ENCODE measurements at places on chromosomes 16 and 17. TPM values are rescaled to one million over a fixed set of nuclear protein-coding genes. Genes with fewer than 3 reads are reported as not detected.

DNA sequence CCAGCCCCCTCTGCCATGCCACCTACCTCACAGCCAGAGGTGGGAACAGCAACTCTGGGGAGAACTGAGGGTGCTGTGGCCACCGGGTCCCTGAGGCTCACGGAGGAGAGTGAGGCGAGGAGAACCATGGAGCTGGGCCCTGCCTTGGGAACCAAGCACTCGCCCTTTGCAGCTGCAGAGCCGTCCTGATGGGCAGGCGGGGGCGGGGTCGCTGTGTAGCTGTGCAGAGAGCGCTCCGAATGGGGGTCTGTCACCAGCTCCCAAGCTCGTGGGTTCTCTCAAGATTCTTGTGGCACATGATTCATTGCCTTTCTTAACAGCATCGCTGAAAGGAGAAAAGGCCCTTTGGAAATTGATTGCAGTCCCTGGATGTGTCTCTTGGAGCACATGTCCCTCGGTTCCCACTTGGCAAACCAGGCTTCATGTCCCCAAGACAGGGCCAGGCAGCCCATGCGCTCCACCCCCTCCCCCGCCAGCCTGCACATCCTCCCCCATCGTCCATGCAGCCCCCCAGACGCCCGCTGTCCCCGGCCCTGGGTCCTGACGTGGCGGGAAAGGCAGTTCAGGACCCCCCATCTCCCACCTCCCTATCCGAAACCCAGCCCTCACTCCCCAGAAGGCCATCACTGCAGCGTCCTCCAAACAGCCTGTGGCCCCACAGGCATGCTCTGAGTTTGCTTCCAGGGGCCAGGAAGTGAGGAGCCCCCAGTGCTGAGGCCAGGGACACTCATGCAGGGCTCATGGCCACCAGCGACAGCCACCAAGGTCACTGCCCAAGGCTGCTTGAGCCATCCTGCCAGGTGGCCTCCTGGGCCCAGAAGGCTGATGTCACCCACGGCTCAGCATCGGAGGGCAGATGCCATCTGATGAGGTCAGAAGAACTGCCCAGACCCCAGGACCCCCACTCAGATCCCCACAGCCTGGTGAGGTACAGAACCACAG lies 20.6 kb upstream of the CHMP6 start:
- peaks cover 3% of the 10 kb centered on the region for H3K36me3 ChIP-seq
- peaks cover 28% of the 10 kb centered on the region for H3K4me1 ChIP-seq
- H3K27ac ChIP-seq: no peak overlapping the region
- H3K4me3 ChIP-seq: no peak overlapping the region

DNA sequence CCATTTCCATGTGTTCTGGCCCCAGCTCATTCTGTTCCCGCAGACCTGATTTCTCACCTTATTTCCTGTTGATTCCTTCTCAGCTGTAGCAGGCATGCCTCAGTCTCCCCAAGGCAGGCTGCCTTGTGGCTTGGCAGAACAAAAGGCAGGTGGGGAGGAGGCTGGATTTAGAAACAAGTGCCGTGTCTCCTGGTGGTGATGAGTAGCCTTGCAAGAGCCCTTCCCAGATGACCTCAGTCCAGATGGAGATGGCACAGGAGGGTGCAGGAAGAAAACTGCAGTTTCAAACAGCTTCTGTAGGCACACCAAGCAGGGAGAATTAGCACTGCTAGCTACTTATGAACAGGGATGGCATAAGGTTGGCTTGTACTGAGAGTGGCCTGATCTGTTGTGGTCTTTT lies 64.6 kb downstream of the ARHGAP44 start:
- H3K27me3 ChIP-seq: no peaks in the 10 kb centered on the region
- H3K27ac ChIP-seq: no peak overlapping the region
- DNase-seq: no peak
- H3K36me3 ChIP-seq: no peaks in the 10 kb centered on the region
- H3K4me3 ChIP-seq: no peak overlapping the region

- no peaks in the 10 kb centered on the region for H3K36me3 ChIP-seq
- H3K4me3 ChIP-seq: no peak overlapping the region
- DNase-seq: no peak
- H3K4me1 ChIP-seq: no peaks in the 10 kb centered on the region
Measured at GRCh38 chr17:70644096-70644495, 474.8 kb downstream of the KCNJ2 start.

GRCh38 chr17:82822281-82822680 lies 17.5 kb downstream of the ZNF750 start:
- H3K27ac ChIP-seq: no peak overlapping the region
- no peak for DNase-seq
- no peaks in the 10 kb centered on the region for H3K27me3 ChIP-seq
- no peaks in the 10 kb centered on the region for H3K36me3 ChIP-seq

- H3K27ac ChIP-seq: no peak overlapping the region
- H3K27me3 ChIP-seq: no peaks in the 10 kb centered on the region
- no peak overlapping the region for H3K4me3 ChIP-seq
- no peaks in the 10 kb centered on the region for H3K36me3 ChIP-seq
- peaks cover 19% of the 10 kb centered on the region for H3K4me1 ChIP-seq
Measured at GRCh38 chr17:42118545-42118944, 2.6 kb downstream of the KAT2A start.

- H3K4me1 ChIP-seq: no peaks in the 10 kb centered on the region
- H3K27me3 ChIP-seq: no peaks in the 10 kb centered on the region
- no peaks in the 10 kb centered on the region for H3K36me3 ChIP-seq
- no peak overlapping the region for H3K4me3 ChIP-seq
- no peak overlapping the region for H3K27ac ChIP-seq
- DNase-seq: no peak
Measured at GRCh38 chr17:31537565-31538011, 146.1 kb downstream of the RAB11FIP4 start.

MSLN gene
- 120 TPM for total RNA-seq

- H3K4me3 ChIP-seq: no peak overlapping the region
- no peaks in the 10 kb centered on the region for H3K27me3 ChIP-seq
- no peak overlapping the region for H3K27ac ChIP-seq
- H3K4me1 ChIP-seq: no peaks in the 10 kb centered on the region
- no peak for DNase-seq
- no peaks in the 10 kb centered on the region for H3K36me3 ChIP-seq
Measured at GRCh38 chr16:47079860-47080259, 63.9 kb downstream of the NETO2 start.

- peak; percentile 78 for DNase-seq
- no peaks in the 10 kb centered on the region for H3K36me3 ChIP-seq
- no peak overlapping the region for H3K4me3 ChIP-seq
- peaks cover 74% of the 10 kb centered on the region for H3K4me1 ChIP-seq
- no peak overlapping the region for H3K27ac ChIP-seq
Measured at GRCh38 chr17:79841369-79842135, 2.3 kb upstream of the CBX4 start.

DNA sequence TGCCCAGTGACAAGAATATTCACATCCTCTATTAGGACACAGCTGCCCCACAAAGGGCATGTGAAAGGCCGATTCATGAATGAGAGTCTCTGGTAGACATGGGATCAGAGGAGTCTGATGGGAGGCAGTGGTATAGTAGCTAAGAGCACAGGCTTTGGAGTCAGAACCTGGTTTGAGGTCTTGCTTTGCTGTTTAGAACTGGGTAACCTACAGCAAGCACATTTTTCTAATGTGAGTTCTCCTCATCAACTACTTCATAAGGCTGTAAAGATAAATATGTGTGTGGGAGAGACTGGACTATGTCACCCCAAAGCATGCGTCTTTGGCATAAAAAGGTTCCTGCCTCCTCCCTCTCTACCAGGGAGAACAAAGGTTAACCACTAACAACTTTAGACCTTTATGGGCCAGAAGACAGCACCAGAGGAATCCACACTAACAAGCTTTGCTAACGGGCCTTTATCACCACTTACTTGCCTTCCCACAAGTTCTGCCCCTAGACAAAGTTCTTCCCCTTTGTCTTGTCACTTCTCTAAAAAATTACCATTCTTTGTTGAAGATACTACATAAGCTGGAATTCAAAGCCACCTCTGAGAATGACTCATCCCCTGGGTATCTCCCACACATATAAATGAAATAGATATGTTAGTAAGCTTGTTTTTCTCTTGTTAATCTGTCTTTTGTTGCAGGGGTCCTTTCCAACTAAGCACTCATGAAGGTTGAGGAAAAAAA lies 21.1 kb downstream of the CDR2 start:
- H3K27ac ChIP-seq: peak overlapping the region; percentile 46
- no peak overlapping the region for H3K4me3 ChIP-seq
- H3K4me1 ChIP-seq: peaks cover 15% of the 10 kb centered on the region
- no peaks in the 10 kb centered on the region for H3K27me3 ChIP-seq
- H3K36me3 ChIP-seq: peaks cover 23% of the 10 kb centered on the region

PRAC1 gene
- not detected for total RNA-seq

RNF135 gene
- 32.8 TPM for total RNA-seq

PRRT2 gene
- total RNA-seq: 2.6 TPM

DNA sequence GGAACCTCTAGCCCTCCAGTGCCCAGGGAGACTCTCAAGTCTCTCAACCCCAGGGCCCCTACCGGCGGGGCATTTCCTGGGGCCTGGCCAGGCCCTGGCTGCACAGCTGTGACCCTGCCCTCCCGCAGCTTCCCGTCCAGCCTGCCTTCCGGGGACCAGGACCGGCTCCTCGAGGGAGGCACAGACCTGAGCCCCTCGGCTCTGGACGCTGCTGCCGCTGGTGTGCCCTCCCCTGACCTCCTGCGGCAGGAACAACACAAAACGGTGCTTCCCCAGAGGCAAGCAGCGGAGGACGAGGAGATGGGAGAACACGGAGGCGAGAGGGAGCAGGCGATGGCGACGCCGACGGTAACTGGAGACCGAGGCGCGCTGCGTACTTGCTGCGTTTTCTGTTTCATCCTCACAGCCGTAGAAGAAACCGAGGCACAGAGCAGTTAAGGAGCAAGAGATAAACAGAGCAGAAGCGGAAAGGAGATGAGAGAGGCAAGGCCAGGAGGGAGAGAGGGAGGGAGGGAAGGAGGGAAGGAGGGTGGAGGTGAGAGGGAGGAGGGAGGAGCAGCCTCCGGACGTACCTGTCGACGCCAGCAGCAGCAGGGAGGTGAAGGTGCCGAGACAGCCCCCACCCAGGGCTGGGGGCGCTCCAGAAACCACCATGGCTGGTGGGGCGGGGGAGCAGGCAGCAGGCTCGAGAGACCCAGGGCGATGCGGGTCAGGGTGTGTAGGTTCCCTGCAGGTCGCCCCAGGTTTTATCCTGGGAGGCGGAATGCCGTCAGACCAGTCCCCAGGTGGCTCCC lies at the start of gene PRSS22:
Gene PRSS22 (minus strand): TSS at position 720 of the 794 bp plus-strand sequence. CDS start 66 bp downstream, at position 654.
- peak within 1 kb of the TSS; percentile 44 for H3K4me3 ChIP-seq
- H3K27ac ChIP-seq: peak within 1 kb of the TSS; percentile 81
- H3K27me3 ChIP-seq: peaks cover 4% of the 10 kb centered on the region
- DNase-seq: peak; percentile 88
- no peaks in the 10 kb centered on the region for H3K36me3 ChIP-seq
- peaks cover 8% of the 10 kb centered on the region for H3K4me1 ChIP-seq

MT1F gene
- 7.9 TPM for total RNA-seq

KCNJ18 gene
- not detected for total RNA-seq

- peaks cover 6% of the 10 kb centered on the region for H3K4me1 ChIP-seq
- H3K4me3 ChIP-seq: no peak overlapping the region
- no peak for DNase-seq
- no peaks in the 10 kb centered on the region for H3K36me3 ChIP-seq
Measured at GRCh38 chr17:50763716-50764475, 3.4 kb downstream of the ANKRD40CL start.

DNA sequence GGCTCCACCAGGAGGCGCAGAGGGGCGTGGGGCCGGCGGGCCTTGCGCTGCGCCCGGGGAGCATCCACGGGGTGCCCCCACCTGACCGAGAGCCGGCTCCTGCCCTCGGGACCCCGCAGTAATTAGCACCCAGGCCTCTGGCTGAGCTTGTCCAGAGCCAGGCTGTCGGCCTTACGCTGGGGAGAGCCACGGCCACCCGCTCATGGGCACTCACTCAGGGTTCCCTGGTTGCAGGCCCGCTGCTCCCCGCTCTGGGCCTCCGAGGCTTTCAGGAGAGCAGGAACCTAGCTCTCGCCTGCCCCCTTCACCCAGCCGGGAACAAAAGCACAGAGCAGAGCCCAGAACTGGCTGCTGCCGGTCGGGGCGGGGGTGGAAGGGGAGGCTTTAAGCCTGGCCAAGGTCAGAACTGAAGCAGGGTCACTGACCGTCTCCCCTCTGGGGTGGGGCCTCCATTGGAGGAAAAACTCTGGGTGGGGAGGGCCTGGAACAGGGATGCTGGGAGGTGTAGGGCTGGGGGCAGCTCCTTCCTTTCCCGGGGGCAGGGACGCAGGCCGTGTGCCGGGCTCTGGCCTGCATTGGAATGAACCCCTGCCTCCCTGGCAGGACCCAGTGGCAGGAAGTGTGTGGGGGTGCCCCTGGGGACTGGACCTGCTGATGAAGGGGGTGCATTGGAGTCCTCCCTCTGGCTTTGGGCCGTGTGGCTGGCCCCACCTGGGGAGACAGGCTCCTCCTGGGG lies 12.3 kb downstream of the GLIS2 start:
- peaks cover 9% of the 10 kb centered on the region for H3K36me3 ChIP-seq
- H3K27me3 ChIP-seq: no peaks in the 10 kb centered on the region
- peak; percentile 87 for DNase-seq

HBA1 gene
- total RNA-seq: not detected

TNP2 gene
- total RNA-seq: not detected

DNA sequence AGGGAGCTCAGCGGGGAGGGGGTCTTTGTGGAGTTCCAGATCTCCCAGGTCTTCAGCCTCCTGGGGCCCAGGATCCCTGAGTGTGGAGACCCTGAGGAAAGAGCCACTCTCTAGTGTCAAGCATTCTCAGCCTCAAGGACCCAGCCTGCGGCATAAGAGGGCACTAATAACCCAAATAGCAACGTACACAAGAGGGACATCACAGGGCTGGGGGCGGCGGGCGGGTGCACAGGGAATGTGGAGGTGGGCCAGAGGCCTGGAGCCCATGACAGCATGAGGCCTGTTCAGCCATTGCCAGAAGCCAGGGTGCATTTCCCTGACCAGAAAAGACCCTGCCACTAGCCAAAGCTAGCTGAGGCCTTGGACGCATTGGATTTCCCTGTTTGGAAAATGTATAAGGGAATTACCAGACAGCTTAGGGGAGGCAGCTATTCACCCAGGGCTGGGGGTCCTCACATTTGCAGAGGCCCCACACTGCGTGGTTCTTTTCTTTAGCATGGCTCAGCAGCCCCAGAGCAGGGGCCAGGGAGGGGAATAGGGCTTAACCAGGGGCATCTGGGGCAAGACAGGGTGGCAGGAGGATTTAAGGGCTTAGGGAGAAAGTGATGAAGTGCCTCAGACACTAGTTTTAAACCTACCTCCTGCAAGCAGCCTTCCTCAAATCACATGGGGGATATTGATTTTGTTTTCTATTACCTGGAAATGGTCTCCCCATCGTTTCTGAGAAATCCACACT lies 13.5 kb upstream of the ALOX15B start:
- H3K27me3 ChIP-seq: no peaks in the 10 kb centered on the region
- no peak overlapping the region for H3K4me3 ChIP-seq
- H3K27ac ChIP-seq: no peak overlapping the region

- no peak for DNase-seq
- peaks cover 23% of the 10 kb centered on the region for H3K4me1 ChIP-seq
- no peak overlapping the region for H3K4me3 ChIP-seq
- no peaks in the 10 kb centered on the region for H3K27me3 ChIP-seq
- peak overlapping the region; percentile 31 for H3K27ac ChIP-seq
Measured at GRCh38 chr16:57471209-57471608, 8.7 kb downstream of the POLR2C start.

SRCIN1 gene
- 1.6 TPM for total RNA-seq

CHRNE gene
- total RNA-seq: not detected
